ENCODE measurements at places on chromosomes 2 and 18.

GRCh38 chr2:240106765-240107476, 29.2 kb downstream of the COPS9 start:
- DNase-seq = no peak

DNA sequence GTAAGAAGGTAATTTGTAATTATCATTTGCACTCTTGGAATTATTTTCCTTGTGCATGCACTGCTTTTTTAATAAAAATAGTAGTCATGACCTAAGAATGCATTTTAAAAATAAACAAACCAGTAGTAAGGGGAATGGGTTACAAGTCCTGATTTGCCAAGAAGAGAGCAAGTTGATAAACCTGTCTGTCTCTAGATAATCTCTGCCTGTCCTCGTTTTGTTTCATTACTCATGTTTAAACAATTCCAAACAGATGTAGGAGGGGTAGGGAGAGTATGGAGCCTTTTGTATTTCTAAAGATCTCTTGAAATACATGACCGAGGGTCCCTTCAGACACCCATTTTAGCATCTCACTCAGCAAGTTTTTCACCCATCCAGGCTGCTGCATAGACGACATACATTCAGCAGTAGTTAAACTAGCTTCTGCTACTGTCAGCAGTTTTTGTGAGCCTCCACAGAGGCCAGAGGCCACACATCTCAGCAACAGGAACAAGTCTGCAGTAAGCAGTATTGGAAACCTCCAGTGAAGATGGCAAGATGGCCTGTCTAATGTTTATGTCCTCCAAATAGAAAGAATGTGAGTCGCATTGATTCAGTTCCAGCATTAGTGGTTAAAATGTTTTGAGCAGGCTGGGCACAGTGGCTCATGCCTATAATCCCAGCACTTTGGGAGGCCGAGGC, 2.3 kb upstream of the EXOC6B start:
- no peak for DNase-seq

DNA sequence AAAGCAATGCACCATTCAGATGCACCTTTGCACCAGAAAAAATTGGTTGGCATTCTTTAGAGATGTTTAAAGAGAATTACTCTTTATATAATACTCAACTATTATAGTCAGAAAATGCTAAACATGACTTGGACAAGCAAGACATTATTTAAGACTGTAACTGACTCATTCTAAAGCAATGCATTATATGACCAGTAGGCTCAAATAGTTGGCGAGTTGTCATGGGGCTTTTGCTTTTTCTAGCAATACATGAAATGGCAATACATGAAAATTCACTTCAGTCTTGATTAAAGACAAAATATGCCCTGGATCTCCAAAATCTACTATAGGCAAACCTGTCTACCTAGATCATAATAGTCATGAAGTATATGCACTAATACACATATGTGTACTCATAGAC, 216.9 kb upstream of the VWC2L start:
- DNase-seq = no peak

- no peak for DNase-seq
Measured at GRCh38 chr2:96533292-96534073, 3.1 kb upstream of the ARID5A start.

DNA sequence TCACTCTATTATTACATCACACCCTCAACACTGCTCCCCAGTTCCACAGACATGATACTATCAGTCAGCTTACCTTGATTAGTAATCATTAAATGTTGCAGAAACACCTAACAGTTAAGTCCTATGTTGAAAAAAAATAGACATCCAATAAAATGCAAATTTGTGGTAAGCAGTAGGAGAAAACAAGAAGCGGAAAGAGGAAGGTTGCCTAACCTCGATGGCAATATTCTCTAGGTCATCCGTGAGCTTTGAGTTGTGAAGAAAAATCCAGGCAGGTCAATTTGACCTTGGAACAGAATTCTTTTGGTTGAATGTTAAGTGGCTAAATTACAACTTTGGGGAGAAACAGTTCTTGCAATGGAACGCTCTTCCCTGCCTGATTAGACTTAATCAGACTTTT, 264.4 kb downstream of the AFF3 start:
- DNase-seq = no peak

DNA sequence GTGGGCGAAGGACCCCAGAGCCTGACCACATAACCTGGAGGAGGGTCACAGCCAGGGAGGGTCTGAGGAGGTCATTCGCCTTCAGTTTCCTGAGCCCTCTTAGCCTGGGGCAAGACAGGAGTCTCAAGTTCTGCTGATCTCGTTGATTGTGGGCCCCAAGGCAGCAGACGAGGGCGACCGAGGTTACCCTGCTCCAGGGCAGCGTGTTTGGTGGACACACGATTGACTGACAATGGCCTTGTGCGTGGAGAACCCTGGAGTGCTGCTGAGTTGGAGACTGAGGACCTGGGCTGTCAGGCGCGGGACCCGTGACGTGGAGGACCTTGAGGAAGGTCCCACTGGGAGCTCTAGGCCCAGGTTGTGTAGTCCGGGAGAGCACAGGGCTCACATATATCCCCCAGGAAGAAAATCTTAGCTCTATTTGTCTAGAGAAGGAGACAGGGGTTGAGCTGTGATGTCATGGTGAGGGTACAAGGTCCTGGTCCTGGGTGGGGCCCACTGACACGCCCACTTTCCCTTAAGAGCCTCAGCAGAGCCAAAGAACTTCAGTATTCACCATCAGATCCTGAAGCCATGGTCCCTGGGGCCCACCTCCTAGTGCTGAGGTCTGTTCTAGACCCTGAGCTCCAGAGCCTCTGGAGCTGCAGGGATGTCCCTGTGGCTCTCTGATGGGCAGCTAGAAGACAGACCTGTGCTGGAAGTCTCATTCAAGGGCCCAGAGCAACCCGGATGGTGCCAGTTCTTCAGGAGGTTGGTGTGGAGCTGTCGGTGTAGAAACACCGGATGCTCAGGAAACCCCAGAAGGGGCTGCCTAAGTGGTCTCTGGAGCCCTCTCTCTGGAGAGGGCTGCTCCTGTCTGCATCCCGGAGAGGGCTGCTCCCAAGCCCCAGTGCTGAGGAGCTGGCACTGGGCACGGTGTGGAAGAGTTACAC, 53.1 kb downstream of the DYSF start:
- DNase-seq = no peak

GRCh38 chr2:97751752-97752151, 38.4 kb downstream of the ZAP70 start:
- no peak for DNase-seq

GRCh38 chr2:158753641-158754611, 41.2 kb upstream of the DAPL1 start:
- DNase-seq = peak; percentile 63

GRCh38 chr2:225797394-225797793, 397.9 kb downstream of the NYAP2 start:
- DNase-seq = no peak

- DNase-seq = peak; percentile 96
Measured at GRCh38 chr2:203327901-203328759, at the start of gene ABI2. Gene ABI2 (plus strand): TSS chr2:203328394. CDS start chr2:203328515, 121 bp downstream.

DNA sequence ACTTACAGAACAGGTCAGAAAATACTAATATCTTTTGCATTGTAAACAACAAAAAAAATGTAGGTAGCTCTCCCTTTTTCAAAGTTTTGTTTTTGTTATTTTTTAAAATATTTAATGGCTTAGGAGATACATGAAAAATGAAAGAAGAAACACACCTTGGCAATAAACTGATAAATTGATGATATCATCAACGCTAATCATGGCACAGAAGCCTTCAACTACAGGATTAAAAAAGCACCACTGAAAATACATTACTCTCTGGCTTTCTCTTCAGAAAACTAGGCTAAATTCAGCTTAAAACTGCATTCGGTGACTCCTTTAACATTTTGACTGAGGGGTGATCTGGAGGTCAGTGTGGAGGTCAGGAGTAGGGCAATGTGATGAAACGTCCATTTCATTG, 1018.8 kb upstream of the FANCL start:
- no peak for DNase-seq

GRCh38 chr2:217337771-217338170, 477.9 kb upstream of the TNP1 start:
- DNase-seq = no peak

GRCh38 chr2:60822987-60823386, 58.4 kb upstream of the REL start:
- DNase-seq = no peak

DNA sequence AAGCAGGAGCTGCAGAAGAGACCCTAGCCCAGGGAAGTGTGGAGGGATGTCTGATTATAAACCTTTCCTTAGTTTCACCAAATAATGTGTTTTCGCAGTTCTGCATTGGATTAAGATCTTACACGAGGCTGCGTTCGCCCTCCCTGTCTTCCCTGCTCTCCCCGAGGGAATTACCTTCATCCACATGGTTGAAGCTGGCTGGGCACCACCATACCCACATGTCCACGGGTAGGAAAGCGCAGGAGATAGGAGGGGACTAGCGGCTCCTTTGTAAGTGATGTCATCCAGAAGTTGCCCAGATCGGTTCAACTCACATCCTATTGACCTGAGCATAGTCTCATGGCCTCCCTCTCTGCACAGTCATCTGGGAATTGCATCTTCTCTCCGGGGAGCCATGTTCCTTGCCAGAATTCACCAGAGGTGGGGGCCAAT, 1.1 kb downstream of the TTL start:
- DNase-seq = peak; percentile 32

DNA sequence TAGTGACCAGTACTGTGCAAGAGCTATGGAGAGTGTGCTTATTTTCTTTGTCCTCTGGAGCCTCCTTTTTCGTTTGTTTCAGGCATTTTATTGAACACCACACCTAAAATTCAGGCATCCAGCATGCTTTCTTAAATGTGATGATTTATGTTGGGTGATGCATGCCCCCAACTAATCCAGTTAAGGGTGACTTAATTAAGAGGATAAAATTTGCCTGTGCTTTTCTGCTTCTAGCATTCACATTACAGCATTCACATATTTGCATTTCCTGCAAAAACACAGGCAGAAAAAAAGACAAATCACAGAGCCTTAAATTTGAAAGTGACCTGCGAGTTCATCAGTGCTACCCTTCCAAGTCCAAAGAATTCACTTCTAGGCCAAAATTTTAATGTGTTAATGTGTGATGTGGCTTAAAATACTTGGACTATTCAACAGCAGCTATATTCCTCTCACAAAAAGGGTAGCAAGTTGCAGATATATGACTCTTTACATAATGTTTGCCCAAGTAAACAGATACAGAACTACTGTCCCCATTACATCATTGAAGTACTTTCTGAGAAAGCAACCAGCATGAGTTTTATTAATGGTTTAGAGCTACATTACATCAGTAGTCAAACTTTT, 286.5 kb downstream of the THSD7B start:
- DNase-seq = no peak

DNA sequence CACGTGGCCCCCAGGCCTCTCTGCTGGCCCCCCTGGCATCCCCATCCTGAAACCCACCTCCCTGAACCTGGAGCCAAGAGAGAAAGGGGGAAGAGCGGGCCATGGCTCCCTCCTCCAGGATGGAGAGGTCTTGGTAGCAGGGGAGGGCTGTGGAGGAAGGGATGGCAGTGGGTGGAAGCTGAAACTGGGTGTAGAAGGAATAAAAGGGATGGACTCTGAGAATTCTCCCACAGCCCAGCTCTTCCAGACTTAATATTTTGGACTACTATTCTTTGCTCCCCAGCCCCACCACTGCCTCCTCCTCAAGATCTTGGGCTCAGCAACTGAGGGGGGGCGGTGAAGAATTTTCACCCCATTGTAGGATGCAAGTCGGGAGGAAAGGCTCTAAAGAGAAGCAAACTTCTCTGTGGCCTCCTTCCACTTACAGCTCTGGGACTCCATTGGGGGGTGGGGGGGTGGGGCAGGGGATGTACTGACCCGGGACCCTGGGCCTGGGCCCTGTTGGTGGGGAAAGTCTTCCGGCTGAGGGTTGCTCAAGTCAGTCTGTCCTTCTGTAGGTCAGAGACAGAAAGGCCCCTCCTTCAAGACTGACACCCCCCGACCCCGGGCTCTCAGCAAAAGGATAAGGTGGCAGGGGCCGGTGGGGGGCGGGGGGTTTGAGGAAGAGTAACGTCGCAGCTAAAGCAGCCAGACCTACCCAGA, 501 bp downstream of the TNS1 start:
- DNase-seq = no peak

- DNase-seq = no peak
Measured at GRCh38 chr18:56804395-56804794, 153.2 kb downstream of the WDR7 start.

DNA sequence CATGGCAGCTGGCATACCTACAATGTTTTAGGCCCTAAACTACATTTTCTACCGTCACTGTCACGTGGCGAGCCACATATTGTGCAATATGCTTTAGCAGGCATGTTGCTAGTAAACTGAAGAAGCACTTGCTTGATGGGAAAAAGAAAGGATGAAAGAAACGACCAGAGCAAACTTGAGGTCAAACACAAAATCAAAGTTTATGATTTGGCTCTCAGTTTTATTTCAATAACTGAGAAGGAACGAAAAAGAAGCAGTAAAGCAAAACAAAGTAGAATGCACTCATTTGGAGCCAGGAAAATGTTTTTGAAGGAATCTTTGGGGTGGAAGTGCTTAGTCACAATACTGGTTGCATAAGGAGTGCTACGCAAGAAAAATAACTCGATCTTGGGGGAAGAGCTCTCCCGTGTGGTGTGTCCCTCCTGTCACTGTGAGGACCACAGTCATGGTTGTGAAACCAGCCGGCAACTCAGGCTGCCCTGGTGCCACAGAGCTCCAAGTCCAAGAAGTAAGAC, 349.8 kb downstream of the RBM43 start:
- DNase-seq = peak; percentile 30

GRCh38 chr2:45743531-45744396, 92.3 kb downstream of the PRKCE start:
- no peak for DNase-seq

DNA sequence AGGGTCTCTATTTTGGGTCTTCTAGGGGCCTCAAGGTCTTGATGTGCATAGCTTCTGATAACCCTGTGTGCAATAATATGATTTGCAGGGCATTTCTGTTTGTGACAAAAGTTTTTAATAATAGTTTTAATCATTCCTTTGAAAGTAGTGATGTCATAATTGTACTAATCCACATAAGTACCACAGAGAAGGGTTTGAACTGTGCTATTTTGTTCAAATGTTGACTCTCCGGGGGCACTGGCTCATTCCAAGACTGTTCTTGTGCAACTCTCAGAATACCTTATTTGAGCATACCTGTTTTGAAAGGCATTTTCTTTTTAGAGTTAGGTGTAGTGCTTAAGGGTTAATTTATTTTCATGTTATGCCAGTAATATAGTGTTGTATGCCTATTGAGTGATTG, 41.6 kb downstream of the PLEKHB2 start:
- DNase-seq = no peak

- DNase-seq = no peak
Measured at GRCh38 chr18:35267809-35268208, 22.2 kb downstream of the ZSCAN30 start.

DNA sequence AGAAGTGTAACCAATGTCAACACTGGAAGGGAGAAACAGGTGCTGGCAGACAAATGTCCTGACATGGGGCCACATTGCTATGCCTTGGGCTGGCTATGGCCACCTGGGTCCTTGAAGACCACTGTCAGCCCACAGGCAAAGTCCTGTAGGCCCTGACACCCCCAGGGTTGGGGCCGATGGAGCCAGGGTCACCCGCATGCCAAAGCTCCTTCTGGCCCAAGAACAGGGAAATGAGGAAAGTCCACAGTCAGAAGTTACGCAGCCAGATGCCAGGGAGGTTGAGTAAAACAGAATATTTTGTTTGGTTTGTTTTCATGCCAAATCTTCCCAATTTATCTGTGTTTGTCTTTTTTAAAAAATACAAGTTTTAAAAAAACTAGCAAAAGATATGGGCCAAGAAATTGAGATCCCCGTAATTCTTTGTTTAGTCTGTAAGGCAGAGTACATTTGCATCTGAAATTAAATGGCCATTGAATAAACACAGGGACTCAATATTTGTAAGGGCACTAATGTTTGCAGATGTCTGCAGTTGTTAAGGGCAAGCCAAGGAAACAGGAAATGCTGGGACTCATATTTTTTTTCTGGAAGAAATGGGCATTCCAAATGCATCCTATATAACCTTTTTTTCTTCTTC, 186.4 kb downstream of the FAM210A start:
- no peak for DNase-seq
